ENCODE measurements at places on chromosomes 5 and 9.

DNA sequence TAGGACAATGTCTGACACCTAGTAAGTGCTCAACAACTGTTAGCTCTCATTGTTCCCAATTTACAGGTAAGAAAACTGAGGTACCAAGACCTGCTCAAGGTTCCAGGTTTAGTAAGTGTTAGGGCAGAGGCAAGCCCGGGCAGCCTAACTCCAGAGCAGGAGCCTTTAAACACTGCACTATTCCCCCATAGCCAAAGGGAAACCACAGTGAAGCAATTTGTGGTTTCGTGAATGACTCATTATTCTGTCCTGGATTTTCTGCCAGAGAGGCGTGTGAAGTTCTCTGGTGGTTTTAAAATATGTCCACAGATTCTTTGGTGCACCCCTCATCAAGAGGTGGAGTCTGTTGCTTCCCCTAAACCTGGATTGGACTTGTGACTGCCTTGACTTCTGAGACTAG lies 1.0 kb upstream of the MCC start:
- DNase-seq = no peak

GRCh38 chr5:168681556-168682183 lies 102.5 kb upstream of the PANK3 start:
- no peak for DNase-seq

DNA sequence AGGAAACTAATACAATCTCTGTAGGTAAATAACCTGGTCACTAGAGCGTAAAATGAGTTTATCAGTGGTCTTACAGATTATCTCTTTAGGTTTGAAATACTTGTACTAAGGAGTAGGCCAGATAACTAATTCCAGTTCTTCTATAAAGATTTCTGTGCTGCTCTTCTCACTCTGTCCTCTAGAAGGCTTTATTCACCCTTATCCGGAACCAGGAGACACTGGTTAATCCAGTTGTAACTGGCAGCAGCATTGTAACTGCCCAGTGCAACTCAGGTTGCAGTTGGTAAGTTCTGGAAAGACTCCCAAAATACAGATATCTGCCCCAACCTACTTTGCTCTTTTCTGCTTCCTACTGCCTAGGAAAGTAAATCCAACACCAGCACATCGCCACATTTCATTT lies 19.8 kb downstream of the C5orf22 start:
- no peak for DNase-seq

DNA sequence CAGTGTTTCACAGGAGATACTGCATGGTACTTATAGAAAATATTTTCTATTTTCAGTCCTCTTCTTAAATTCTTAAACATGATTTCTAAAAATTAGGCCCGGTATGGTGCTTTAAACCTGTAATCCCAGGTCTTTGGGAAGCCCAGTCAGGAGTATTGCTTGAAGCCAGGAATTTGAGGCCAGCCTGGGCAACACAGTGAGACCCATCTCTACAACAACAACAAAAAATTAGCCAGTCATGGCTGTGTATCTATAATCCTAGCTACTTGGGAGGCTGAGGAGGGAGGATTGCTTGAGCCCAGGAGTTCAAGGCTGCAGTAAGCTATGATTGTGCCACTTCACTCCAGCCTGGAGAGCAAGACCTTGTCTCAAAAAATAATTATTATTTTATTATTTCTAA lies 23.3 kb downstream of the ELL2 start:
- no peak for DNase-seq

DNA sequence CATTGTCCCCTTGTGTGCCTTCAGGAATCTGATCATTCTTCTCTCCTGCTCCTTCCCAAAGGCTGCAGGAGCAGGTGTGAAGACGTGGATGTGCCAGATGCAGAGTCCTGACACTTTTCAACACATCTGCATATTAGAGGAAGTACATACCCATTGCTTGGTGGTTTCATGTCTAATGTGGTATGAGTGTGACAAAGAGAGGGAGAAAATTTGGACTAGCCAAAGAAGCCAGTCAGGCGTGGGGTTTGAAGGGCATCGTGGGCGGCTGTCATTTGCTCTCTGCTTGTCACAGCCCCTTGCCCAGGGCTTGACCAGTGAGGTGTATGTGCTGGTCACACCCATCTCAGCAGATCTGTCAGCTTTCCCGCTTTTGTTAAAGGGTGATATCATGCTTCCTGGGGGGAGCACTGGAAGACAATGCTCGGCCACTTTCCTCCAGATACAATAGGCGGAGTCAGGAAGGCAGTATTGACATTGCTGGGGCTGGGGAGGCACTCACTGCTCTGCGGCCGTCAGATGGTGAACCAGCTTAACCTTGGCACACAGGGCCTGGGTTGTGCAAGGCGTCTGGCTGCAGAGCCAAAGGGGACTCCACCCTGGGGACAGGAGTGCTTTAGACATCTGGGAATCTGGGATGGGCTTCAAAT lies 8.6 kb downstream of the TEK start:
- no peak for DNase-seq

DNA sequence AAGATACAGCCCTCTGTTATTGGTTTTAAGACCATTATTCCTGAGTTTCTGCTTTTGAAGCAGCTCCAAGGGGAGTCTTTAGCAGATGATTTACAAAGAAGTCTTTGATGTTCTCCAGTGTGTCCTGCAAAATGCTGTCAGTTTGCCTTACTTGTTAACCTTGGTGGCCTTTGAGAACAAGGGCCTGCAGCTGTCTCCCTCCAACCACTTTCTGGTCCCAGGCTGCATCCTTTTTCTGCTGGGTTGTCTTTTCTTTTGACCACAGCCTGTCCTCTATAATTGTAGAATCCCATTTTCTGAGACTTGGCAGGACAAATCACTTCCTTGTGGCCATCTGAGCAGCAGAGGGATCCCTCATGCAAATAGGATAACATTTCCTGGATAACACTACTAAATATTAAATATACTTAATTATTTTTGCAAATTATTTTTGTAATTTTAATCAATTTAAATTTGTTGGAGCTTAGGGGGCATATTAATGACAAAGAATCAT lies 281.4 kb downstream of the DMRT2 start:
- DNase-seq = no peak

DNA sequence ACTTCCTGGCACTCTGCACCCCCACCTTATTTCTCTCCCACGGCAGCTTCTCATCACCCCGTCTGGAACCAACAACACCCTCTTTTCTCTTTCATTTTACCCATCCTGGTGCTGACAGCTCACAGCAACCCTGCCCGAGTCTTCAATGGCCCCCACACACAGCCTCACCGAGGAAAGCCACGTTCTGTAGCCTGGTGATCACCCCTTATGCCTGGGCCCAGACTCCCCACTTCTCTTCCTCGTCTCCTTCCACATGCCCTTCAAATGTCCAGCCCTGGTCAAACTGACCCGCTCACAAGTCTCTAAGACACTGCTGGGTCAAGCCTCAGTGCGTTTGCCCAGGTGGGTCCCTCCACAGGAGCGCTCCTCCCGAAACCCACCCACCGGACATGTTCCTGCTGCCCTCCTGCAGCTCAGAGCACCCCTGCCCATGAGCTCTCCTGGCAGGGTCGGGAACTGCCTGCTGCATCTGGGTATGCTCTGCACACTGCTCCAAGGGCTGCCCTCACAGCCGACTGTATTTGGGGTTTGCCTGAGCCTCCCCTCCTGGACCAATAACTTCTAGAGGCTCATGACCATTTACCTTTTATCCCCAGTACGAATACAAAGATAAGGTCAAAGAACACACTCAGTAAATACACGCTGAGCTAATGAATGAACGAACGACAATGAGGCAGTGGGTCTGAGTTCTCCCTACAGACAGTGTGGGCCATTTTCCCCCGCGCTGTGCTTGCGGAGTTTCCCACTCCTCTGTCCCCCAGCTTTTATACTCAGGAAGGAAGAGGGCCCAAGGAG lies 154.7 kb upstream of the PHYKPL start:
- DNase-seq = no peak

DNA sequence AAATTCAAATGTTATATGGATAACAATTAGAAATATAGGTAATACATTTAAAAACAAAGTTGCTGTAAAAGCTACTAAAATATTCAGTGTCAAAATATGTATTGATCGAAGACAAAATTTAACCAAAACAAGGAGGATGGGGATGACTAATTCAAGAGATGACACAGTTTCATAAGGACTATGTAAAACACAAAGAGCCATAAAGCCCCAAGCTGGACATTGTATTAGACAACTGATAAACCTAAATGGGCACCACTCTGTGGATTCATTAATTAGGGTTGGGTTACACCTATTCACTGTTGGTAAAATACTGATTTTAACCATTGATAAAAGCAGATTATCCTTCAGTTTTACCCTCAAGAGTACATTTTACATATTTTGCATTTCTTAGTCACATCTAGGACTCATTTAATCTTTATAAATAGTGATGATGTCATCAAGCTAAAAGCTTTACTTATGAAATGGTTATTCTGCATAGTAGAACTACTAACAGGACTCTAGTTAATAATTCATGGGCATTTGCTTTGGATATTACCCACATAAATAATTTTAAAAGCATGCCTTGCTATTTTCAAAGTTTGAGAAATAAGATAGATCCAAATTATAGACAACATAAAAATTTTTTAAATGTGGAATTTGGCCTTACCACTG lies 13.7 kb downstream of the TUT7 start:
- no peak for DNase-seq

- DNase-seq = no peak
Observed at GRCh38 chr5:59608745-59609144, 284.8 kb downstream of the PDE4D start.

DNA sequence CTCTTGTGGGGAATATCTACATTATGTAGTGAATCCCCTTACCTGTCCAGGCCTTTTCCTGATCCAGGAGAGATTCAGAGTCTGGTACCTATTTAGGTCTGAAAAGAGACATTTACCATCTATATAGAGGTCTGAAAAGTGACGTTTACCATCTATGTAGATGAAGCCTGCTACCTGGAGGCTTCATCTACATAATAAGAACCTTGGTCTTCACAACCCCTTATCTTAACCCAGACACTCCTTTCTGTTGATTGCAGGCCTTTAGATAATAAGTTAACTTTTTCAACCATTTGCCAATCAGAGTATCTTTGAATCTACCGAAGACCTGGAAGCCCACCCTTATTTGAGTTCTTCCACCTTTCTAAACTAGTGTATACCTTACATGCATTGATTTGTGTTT lies 113.0 kb upstream of the DMRT1 start:
- DNase-seq = no peak

DNA sequence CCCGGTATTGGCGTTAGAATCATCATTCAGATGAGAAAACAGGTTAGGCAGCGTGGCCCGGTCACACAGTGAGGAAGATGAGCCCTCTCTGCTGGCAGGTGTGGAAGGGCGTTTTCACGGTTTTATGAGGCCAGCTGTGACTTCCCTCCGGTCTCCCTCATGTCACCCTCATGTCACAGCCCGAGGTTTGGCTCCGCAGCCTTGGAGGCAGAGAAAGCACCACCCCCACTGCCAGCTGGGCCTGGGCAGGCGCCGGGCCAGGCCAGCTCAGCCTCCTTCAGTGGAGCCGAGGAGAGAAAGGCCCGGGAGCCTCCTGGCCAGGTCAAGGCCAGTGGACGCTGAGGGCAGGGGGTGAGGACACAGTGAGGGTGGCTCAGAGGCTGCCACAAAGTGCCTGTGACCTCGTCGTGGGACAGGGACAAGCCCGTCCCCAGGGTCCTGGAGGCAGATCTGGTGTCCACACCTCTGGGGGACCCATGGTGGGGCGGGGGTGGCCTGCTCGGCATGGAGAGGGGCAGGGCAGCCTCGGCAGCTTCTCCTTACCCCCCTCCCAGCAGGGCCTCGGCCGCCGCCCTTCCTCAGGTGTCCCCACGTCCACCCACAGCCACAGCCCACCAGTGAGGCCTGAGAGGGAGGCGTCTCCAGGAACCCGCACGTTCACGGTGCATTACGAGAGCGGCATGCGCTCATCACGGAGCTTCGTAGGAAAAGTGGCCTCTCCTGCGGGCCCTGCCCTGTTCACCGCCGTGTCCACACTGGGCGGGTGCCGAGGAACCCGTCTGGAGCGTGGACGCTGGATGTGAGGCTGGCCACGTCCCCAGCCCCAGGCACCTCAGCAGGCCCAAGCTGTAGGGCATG lies 32.2 kb downstream of the EXD3 start:
- no peak for DNase-seq

DNA sequence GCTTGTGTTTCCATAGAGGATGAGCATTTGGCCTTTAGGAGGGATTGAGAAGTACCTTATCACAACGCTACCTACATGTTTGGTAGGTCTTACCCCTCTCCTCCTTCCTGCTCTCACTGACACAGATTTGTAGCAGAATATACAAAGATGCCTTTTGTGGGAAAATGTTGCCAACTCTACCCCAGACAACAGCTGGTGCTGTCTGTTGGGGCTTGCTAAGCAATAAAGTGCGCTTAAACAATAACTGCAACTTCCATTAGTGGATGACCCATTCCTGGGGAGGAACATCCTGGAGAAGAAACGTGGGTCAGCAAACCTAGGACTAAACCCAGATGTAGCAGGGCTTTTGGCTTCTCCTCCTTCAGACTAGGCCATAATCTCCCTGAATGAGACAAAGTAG lies 174.3 kb downstream of the EFNA5 start:
- DNase-seq = no peak

- DNase-seq = no peak
Observed at GRCh38 chr5:90174236-90174635, 235.3 kb downstream of the CETN3 start.

DNA sequence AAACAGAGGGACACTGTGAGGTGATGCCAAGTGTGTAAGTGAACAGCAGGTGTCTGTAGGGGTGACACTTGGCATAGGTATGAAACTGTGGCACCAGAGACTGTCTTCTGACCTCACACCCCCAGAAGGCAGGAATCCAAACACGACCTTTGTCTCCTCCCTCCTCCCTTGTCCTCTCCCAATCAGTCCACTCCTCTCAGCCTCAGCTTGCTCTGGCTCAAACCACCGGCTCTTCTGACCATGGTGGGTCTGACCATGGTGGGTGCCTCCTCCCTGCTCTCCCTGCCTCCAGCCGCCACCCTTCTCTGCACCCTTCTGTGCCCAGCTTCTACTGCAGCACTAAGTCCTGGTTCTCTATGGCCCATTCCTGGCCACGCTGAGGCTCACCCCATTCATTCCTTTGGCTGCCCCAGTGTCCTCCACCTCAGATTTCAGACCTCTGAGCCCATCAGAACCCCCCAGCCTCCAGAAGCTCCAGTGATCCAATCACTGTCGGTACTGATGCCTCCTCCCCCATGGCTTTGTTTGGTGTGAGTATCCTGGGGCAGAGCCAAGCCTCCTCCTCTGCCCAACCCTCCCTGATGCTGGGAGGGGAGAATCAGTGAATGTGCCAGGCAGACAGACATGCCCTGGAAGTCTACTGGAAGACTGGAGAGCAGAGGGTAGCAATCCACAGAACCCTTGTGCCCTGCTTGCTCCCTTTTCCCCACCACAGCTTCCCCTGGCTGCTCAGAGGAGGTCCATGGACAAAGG lies 1.7 kb upstream of the ARID3C start:
- no peak for DNase-seq

- no peak for DNase-seq
Observed at GRCh38 chr5:123174916-123175481, 86.0 kb downstream of the PRDM6 start.

DNA sequence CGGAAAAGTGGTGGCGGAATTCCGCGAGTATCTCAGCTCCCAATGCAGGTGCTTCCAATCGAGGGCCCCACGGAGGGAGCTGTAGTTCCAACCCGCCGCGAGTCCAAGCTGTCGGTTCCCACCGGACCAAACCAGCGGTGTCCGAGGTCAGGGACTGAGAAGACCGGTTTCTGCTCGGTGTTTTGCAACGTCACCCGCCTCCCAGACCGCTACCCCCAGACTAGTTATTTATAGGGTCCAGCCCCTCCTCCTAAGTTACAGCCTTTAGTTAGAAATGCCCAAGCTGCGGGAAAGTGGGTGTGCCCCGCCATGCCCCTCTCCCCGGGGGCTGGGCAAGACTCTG lies 677 bp upstream of the MYORG start:
- DNase-seq = no peak

GRCh38 chr9:92467511-92467910 lies 14.8 kb downstream of the ASPN start:
- DNase-seq = no peak

- DNase-seq = no peak
Observed at GRCh38 chr5:153900703-153901395, 137.9 kb downstream of the FAM114A2 start.

Data from stimulated activated CD8-positive, alpha-beta memory T cell treated with anti-CD3 and anti-CD28 coated beads, Interleukin-7, amount 100 ng/mL, for 1 hour (primary cell).